Stimulated activated CD4-positive, alpha-beta T cell treated with anti-CD3 and anti-CD28 coated beads, TNF-alpha, amount 100 ng/mL, for 4 hours (primary cell): ENCODE measurements at places on chromosomes 13 and 19.

DNA sequence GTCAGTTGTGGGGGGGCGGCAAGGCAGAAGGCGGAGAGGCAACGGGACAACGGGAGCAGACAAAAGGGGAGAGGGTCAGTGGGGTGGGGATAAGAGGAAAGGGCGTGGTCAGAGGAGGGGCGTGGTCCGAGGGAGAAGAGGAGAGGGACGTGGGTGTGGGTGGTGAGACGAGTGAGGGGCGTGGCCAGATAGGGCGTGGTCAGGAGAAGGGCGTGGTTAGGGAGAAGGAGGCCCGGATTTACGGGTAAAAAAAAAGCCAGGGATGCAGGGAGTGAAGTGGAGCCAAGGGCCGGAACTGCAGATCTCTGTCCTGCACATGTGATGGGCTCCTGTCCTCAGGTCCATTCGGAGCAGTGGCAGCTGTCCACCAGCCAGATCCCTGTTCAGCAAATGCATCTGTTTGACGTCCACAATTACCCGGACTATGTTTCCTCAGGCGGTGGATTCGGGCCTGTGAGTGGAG lies 21.5 kb downstream of the CPT1C start:
- no peak for DNase-seq

DNA sequence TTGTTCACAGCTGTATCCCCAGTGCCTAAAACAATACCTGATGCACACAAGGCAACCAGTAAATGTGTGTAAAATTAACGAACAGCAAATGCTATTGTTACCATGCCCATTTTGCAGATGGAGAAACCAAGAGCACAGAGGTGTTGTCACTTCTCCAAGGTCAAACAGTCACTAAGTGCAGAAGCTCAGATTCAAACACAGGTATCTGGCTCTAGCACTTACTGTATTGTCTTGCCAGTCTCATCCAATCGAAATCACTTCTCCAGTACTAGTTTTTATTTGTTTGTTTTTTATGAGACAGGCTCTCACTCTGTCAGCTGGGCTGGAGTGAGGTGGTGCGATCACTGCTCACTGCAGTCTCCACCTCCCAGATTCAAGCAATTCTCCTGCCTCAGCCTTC lies 13.7 kb downstream of the PLD3 start:
- DNase-seq, result no peak

GRCh38 chr19:615619-616018 lies 17.7 kb downstream of the POLRMT start:
- no peak for DNase-seq

DNA sequence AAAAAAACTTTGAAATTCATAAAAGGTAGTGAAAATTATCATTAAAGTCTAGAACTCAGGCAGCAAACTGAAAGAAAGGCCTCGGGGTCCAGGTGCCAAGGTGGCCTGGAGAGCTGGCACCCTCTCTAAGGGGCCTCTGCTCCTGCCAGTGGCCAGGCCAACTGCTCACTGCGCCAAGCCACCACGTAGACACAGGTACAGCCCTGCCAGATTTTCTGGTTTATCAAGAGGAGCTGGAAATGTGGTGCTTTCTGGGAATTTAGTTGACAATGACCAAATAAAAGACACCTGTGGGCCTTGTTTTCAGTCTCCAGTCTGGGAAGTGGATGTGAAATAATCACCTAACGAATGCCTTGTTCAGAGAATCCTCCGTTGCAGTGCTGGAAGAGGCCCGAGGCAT lies 22.8 kb downstream of the ZNF574 start:
- DNase-seq, result no peak

DNA sequence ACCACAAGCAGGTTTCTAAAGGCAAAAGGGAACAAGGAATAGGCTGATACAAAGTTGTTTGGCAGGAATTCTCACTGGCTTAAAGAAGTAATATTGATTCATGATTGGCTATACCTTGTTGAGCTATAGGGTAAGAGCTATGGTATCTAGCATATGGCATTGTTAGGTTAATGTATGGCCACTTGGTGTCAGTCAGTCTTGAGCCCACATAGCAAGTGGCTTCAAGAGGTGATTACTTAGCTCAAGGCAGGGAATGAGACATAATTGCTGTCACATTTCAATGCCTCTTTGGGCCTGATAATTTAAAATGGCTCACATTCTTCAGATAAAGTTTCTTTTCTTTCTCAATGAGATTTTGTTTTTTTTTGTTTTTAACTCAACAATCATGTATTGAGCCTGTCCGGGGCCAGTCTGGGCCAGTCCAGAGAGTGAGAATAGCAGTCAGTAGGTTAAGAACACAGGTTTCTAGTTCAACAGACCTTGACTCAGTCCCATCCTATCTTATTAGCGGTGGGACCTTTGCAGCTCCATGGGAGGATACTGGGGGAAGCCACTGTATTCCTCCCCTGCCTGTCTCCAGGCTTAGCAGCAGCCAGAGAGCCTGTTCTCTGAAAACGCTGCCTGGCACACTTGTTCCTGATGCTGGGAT lies 45.8 kb upstream of the RCBTB2 start:
- no peak for DNase-seq

GRCh38 chr19:30428092-30428680 lies 56.0 kb downstream of the ZNF536 start:
- DNase-seq, result no peak

- no peak for DNase-seq
These were observed 63.4 kb upstream of the MED4 start for GRCh38 chr13:48158290-48158689.

GRCh38 chr19:1063909-1064660 lies 2.9 kb upstream of the ARHGAP45 start:
- no peak for DNase-seq
